SK-MEL-5 (cell line): ENCODE measurements at places on chromosomes 1 and 21. TPM values are rescaled to one million over a fixed set of nuclear protein-coding genes. Genes with fewer than 3 reads are reported as not detected.

GRCh38 chr1:53316424-53316765 is 11.5 kb downstream of the LRP8 start:
- DNase-seq = no peak

The CATSPERE gene
- total RNA-seq = 0.13 and 0.18 TPM in 2 replicates

The CGN gene
- total RNA-seq = 1.9 and 2.7 TPM in 2 replicates

The CLEC20A gene
- total RNA-seq = not detected in 2 replicates

The TSACC gene
- 1.3 and 3.0 TPM in 2 replicates for total RNA-seq

The OR10R2 gene
- not detected in 2 replicates for total RNA-seq

- DNase-seq = no peak
Measured at GRCh38 chr21:14630556-14631069, 84.5 kb upstream of the SAMSN1 start.

- peak; percentile 51 for DNase-seq
Measured at GRCh38 chr1:53508991-53509666, 49.9 kb downstream of the DMRTB1 start.

The AMY2A gene
- not detected in 2 replicates for total RNA-seq

The CDK18 gene
- total RNA-seq = 2.4 and 2.7 TPM in 2 replicates

The FAM163A gene
- total RNA-seq = not detected in 2 replicates

DNA sequence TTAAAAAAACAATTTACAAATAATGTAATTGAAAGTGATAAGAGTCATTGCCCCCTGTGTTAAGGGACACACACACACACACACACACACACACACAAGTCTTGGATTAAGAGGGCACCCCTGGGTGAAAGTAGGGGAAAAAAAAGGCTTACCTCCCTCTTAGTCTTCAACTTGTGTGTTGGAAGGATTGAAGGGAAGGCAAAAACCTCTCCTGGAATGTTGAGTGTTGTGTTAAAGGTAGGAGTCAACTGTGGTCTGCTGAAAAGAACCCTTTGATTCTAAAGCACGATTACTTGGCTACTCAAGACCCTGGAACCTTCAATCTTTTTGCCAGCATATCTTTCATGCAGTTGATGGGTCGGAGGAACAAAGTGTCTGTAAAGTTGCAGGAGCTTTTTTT is 6.4 kb downstream of the PBX1 start:
- DNase-seq = no peak

The SYT14 gene
- 14.7 TPM in 2 replicates for total RNA-seq

DNA sequence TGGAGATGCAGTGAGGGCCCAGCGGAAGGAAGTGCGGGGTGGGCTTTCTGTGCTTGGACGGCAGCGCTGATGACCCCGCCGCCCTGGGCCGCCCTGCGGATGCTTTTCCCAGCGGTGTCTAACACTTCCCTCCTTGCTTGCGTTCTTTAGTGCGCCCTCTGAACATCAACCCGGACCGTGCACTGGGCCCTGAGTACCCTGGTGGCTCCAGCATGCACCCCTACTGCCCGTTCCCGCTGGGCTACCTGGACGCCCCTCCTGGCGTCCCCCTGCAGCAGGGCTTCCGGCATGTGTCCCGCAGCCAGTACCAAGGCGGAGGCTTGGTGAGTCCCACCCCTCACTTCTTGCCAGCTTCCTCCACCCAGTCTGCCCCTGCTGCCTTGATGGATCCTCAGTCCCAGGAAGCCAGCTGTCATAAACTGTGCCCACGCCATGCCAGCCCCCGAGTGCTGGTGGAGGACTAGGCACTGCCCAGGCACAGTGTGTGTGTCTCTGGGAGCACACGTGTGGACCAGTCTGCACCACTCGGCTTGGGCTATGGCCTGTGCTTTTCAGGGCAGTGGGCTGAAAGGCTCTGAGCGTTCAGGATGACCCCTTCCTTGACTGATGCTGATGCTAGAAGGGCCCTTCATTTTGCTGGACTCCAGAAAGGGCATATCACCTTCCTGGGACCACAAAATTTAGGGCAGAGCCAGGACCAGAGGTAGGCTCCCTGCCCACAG is 2.3 kb downstream of the DMRTB1 start:
- no peak for DNase-seq

DNA sequence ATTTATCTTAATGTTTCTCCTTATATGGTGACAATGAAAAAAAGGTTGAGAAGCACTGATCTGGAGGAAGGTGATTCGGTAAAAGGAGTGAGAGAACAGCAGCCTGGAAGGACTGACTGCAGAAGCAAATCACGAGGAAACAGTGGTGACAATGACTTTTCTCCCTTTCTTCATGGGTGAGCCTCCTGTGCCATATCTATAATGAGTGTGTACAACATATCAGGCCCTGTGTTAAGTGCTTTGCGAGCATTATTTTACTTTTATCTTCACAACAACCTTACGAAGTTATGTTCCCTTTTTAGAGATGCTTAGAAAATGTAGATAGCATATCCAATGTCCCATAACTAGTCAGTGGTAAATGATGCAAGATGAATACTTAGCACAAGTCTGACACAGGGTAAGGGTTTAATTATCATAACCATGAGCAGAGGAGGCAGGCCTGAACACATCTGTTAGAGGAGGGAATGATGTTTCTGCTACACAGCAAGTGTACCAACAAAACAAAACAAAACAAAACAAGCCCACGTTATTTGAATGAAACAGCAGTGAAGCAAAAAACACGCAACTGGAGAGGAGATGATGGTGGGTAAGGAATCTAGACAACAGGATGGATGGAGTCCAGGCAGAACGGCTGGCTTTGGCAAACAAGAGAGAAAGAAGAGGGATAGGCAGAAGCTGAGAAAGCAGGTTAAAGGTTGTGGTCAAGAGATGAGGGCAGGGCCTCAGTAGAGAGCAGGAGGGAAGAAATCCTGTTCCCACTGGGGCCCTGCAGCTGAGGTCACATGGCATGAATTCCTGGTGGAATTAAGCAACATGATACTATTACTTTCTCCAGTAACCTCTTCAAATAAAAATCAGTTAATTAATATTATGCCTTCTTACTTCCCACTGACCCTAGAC is 29.6 kb downstream of the GNG12 start:
- DNase-seq = no peak

The VTCN1 gene
- 0.37 and 0.40 TPM in 2 replicates for total RNA-seq

- DNase-seq = no peak
Measured at GRCh38 chr1:4614371-4615137, 39.9 kb upstream of the AJAP1 start.

DNA sequence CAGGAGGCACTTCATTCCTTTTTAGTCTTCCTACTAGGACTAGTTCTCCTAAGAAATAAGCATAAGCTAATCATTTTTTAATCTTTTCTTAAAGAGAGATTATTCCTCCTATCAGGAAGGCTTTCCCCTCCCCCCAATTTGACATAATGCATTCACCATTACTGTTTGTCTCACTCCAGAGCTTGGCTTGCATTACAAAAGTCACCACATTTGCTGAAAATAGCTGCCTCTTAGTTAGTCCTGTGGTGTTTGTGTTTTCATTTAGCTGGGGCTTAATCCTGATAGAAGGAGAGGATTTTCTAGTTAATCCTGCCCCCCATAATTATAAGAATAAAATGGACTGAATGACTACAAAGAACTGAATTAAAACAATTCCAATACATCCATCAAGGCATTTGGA is 307.1 kb upstream of the RRP15 start:
- DNase-seq = no peak

DNA sequence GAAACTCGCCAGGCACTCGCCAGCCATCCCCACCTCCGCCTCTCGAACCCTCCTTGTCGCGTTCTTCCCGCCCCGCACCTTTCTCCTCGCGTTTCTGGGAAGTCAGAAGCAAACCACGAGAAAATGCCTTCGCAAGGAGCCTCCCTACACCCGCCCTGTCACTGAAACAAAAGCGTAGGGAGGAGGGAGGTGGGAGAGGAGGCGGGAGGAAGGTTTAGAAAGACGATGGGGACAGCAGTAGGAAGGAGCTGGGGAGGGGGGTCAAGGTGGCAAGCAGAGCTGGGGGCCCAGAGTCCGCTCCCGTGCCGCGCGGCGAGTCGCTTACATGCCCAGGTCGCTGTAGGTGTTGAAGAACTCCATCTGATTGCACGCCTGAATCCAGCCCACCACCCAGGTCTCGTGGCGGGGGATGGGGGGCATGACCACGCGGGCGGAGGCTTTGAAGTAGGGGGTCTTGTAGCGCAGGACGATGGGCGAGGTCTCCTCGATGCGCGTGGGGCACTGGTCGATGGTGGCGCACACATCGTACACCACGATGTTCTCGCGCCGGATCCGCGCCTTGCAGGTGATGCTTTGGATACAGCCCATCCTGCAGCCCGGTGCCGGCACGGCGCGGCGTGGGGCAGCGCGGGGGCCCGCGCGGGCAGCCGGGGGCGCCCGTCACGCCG is 1.0 kb downstream of the FAM78B start:
- DNase-seq = no peak

The CD53 gene
- total RNA-seq = not detected in 2 replicates

The MRPS21 gene
- total RNA-seq = 77.2 and 88.4 TPM in 2 replicates

The RGL1 gene
- total RNA-seq = 5.9 and 6.0 TPM in 2 replicates

The MTARC2 gene
- total RNA-seq = 1.2 TPM in 2 replicates

DNA sequence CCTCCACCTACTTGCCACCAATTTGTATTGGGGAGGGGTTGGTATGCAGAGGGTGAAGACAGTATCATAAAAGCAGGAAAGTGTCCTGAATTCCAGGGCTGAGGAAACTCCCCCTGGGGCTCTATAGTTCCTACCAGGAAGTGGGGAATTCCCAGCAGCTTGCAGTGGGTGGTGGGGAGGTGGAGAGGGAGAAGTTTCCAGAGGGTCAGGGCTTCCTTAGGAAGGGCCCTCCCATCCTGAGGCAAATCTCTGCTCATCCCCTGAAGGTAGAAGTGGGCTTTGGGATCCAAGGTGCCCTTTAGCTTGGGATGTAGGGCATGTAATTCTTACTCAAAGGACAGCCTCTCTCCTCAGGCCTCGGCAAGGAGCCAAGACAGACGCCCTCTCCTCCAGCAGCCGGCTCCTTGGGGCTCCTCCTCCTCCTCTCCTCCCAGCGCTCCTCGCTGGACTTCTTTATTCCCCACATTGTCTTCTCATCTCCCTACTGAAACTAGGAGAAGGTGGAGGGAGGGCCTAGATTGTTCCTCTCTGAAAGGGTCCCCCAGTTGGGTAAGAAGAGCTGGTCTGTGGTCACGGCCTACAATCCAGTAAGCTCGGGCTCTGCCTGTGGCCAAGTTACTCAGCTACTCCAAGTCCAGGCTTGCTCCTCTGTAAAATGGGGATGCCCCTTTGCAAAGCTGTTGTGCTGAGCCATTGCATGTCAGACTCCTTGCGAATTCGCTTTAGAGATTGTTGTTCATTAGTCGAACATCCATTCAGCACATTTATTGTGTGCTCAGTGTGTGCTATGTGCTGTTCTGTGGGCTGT is 17.9 kb upstream of the CSF1 start:
- DNase-seq = no peak

DNA sequence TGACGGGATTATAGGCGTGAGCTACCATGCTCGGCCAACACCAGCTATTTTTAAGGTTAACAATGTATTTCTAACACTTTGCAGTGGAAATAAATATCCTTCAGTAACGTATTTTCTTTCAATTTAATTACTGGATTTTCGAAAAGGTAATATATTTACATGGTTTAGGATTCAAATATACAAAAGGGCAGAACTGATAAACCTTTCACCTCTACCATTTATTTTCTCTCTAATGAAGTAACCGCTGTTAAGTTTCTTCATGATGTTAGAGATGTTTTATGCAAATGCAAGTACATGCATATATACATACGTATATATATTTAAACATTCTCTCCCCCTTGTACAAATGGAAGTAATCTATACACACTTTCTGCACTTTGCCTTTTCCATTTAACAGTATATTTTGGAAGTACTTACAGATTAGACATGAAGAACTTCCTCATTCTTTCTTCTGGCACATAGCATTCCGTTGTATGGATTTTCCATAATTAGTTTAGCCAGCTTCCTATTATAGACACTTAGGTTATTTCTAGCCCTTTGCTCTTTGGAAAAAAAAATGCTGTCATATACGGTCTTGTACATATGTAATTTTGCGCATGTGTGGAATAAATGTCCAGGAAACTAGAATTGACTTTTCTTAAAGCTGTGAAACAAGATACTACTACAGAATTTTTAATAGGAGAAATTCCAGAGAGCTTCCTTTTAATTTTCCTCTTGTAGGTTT is 14.9 kb upstream of the HJV start:
- no peak for DNase-seq

DNA sequence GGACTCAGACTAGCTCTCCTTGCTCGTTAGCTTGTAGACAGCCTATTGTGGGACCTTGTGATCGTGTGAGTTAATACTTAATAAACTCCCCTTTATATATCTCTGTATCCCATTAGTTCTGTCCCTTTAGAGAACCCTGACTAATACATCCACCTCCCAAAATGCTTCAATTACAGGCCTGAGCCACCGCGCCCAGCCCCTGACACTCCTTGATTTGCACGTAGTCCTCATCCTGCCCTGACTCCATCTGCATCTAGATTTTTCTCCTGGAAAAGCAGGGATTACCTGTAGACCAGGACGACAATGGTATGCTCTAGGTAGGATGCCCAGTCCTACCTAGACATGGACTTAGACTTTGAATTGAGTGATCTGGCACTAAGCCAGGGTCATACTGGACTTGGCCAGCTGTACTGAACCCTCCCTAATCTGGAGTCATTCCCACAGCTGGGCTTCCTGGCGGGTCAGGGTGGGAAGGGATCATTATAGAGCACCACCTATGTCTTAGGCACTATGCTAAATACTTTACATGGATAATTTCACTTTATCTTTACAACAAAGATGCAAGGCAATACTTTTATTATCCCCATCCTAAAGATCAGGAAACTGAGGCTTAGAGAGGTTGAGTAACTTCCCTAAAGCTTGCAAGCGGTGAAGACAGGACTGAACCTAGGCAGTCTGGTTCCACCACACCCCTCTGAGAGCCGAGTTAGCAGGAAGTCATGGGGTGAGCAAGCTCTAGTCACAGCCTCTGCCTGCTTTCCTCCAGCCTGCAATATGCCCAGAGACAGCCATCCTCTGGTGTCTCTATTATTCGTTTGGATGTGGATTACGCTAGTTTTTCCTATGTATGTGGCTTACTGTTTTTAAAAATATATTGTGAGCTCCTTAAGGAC is 89.4 kb downstream of the DTL start:
- no peak for DNase-seq

GRCh38 chr1:46617108-46617800 is 643 bp upstream of the MOB3C start:
- DNase-seq = no peak

GRCh38 chr1:246179401-246179800 is 327.7 kb downstream of the SMYD3 start:
- no peak for DNase-seq

The TNFRSF18 gene
- not detected in 2 replicates for total RNA-seq

The TIE1 gene
- 0.08 TPM in 1 of 2 replicates, not detected in the other for total RNA-seq

The GBP4 gene
- total RNA-seq = 0.03 TPM in 2 replicates

DNA sequence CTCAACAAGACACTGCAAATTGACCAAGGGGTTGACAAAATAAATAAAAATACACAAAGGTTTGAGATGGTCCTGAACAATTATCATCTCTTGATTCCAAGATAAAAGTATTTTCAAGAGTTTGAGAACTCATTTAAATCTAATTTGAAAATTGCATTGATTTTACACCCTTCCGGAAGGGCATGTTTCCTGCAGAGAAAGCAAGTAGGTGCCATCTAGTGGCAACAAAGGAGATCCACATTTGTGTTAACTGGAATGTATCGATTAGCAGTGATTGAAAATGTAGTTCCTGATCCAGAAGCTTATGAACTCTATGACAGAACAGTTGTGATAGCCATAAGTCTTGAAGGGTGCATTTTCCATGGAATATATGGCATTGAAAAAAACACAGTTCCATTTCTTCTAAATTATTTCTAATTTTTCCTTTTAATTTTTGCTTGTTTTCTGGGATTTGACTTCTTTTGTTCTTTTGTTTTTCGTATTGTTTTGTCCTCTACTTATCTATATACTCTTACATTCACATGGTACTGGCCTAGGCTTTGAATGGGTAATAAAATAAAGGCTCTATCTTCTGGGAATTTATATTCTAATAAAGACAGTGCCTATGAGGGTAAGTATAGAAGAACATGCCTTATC is 143.7 kb downstream of the DNM3 start:
- DNase-seq = peak; percentile 55

The ARMH1 gene
- total RNA-seq = 0.24 TPM in 1 of 2 replicates, not detected in the other

The LINGO4 gene
- not detected in 2 replicates for total RNA-seq

The LMX1A gene
- not detected in 2 replicates for total RNA-seq
